T47D (cell line): ENCODE measurements at places on chromosomes 7 and 10.

DNA sequence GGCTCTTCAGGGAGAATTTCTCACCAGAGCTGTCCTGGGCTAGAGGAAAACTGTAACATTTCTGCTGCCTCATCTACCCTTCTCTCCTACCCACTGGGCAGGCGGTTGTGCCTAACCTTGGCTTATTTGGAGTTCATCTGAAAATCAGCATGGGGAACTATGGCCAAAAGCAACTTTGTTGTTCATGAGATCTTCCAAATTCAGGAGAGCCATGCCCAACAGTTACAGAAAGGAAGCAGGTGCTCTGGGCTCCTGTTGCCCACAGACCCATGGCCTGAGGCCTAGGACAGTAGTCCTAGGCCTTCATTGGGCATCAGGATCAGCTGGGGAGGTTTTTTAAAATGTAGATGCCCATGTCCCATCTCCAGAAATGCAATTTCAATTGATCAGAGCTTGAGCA, 85.2 kb downstream of the GRID1 start:
- DNase-seq, result no peak

GRCh38 chr10:68870061-68870460, 31.1 kb upstream of the DDX50 start:
- DNase-seq, result no peak

DNA sequence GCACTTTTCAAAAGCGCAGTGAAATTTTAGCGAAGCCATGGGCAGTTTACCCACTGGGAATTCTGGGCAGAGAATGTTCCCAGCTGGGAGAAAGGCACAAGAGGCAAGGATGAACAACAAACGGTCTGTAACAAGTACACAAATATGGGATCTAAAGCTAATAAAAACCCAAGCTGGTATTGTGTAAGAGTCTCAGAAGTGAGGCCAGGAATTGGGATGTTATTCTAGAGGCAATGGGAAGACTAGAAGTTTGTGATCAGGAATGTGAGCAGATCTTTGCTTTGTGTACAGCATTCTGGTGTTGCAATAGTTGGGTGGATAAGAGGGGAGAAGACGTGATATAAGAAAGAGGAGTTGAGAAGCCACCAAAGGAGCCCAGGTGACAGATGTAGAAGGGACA, 15.0 kb downstream of the FZD9 start:
- DNase-seq, result no peak

- DNase-seq, result no peak
Measured at GRCh38 chr10:47401874-47402640, 18.0 kb upstream of the ZNF488 start.
